ENCODE measurements at places on chromosomes 6 and 20.

DNA sequence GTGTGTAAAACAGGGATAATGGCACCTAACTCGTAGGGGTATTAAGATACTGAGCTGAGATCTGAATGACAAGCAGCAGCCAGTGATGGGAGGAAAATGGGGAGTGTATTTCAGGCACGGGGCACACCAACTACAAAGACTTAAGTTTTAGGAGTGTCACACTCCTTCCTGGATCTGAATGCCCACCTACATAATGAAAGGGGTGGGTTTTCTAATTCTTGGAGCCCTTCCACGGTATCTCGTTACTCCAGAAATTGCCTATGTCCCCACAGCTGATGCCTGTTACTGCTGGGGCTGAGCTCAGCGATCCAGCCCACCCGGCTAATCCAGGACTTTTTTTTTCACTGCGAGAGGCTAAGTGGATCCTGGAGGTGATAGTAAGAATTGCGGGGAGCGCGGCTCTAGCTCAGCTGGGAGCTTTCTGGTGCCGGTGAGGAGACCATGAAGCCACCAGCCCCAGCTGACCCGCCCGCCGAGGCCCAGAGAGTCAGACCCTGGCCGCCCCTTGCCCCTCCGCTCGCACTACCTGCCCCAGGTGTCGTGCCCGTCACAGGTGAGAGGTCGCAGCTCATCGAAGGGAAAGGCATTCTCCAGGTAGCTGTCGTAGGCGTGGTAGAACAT lies 727 bp downstream of the EDEM2 start:
- no peak for DNase-seq

DNA sequence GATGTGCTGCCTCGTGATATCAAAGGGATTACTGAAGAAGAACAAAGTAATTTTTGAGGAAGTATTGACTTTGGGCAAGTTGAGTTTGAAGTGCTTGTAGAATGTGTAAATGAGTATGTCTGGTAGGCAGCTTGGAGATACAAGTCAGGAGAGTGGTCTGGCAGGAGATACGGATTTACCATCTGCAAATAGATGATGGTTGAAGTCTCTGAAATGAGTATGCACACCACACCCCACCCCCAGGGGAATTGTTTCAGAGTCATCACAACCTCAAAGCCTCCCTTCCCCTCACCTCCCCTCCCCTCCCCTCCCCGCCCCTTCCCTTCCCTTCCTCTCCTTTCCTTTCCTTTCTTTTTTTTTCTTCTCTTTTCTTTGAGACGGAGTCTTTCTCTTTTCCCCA lies 16.4 kb upstream of the MCUR1 start:
- DNase-seq = no peak

- no peak for DNase-seq
These were observed 26.4 kb upstream of the FAM83C start for GRCh38 chr20:35318502-35319157.

- DNase-seq = no peak
These were observed 60.8 kb downstream of the RIPOR2 start for GRCh38 chr6:24874776-24875533.

- no peak for DNase-seq
These were observed 144.8 kb downstream of the TBC1D7 start for GRCh38 chr6:13183415-13184088.

DNA sequence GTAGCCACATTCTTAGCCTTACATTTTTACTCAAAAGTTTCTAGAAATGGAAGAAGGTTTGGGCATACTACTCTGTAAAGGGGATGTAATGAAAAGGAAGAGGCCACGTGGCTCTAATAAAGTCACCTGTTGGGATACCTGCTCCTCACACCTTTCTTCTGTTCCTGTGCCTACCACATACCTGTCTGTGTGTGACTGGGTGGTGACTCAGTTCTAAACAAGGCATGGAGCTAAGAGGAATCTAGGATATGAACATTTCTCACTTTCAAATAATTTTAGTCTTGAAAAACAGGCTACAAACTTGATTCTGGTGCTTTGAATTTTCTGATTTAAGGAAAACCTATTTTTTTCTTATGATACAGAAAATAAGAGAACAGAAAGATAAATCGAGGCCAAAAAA lies 363.6 kb downstream of the RFPL4B start:
- DNase-seq = no peak

DNA sequence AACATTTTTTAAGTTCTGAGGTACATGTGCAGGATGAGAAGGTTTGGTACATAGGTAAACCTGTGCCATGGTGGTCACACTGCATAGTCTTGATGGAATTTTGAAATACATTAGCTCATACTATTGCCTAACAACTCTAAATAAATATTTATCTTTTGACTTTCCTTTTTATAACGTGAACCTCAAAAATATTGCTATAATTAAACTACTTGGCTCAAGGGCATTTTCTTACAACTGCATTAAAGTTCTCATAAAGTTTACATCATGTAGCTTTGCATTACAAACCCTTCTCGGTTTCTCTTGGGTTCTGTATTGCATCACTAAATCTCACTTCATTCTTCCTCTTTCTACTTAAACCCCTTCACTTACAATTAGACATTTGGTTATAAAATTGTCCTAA lies 636.0 kb upstream of the PTCHD4 start:
- no peak for DNase-seq

DNA sequence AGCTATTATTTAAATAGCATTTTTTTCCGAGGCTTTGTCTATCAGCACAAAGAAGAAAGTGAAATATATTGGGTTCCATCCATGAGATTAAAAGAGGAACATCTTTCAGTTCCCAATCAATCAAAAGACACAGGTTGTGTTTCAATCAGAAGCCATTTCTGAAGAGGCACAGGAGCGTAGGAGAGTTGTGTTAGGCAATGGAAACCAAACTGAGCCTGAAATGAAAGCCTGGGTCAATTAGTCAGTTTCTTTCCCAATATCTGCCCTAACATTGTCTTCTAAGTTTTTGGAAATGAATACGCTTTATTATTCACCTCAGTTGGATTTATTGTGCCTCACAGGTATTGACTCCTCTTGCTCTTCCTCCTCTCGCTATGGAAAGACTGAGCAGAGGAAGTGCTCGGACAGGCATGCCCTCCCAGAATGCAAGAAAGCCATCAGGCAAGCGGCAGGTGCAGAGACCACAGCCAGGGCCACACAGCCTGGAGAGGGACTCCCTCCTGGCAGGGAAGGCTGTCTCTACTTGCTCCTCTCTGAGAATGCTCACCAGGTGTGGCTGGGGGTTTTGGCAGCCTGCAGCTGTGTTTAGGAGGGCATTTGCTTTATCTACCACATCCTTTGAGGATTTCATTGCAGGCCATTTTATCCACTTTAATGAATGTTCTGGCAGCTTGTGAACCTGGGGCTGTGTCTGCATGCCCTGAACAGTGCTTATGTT lies 100.8 kb upstream of the NEDD9 start:
- DNase-seq = no peak

DNA sequence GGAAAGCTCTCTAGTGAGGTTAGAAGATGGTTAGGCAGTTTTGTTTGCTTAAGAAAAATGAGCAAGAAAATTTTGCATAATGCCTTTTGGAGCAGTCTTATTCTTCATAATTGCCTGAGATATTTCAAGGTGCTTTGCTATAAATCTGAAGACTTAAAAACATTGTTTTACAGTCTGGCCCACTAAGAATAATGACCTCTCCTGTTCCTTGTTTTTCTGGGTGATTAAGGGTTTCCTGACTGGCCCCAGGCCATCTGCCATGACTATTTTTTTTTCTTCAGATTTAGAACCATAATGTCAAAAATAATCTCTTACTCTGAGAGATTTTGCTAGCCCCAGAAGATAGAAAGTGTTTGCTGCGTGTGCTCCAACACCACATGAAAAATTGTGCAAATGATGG lies 72.3 kb upstream of the CENPW start:
- no peak for DNase-seq

DNA sequence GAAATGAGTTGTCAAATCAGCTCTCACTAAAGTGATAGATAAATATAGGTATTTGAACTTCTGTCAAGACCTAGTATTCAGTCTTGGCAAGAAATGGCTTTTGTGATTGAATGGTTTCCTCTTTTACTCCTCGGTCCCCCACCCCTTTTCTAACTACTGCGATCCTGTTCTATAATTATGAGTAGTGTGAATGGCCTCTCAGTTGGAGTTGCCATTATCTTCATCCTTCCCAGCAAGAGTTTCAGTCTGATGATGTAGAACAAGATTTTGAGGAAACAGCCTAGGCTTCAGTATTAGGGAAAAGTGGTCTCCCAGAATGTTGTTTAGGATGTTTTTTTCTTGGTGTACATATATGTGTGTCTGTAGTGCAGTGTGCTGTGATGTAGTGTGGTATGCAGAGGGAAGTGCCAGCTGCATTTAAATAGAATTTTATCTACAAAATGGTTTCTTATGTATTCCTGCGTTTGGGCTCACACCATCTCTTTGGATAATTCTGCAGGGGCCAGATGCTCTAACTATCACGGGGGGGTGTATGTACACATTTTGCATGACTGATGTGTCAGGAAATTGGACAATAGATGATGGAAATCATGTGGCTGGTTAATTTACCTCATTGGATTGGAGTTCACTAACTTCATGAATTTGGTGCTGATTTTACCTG lies 180.1 kb upstream of the MMS22L start:
- DNase-seq = no peak

DNA sequence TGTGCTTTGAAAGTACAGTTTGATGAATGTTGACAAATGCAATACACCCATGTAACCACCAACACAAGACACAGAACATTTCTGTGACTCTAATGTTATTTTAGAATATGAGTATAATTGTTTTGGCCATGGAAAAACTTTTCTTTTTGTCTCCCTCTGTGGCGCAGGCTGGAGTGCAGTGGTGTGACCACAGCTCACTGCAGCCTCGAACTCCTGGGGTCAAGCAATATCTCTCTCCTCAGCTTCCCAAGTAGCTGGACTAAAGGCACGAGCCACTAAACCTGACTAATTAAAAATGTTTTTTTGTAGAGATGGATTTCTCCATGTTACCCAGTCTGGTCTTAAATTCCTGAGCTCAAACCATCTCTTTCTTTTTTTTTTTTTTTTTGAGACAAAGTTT lies 20.3 kb upstream of the BCAS4 start:
- no peak for DNase-seq

DNA sequence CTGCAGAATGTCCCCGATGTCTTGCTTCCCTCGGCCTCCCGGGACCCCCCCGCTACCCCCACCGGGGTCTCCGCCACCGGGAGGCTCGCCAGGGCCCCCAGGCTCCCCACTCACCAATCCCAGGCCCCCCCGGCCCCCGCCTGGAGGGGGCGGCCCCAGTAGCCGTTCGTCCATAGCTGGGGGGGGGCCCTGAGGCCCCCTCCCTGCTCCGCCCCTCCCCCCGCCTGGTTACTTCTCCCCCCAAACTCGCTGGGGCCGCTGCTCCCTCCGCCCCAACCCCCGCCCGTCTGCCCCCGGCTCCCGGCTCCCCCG lies 304 bp downstream of the PBX2 start:
- no peak for DNase-seq

Data from cortex of kidney (tissue), 1 donor.